ENCODE measurements at places on chromosomes 2 and 18.

GRCh38 chr18:7592305-7593071 is 25.4 kb downstream of the PTPRM start:
- DNase-seq = no peak

- DNase-seq = peak; percentile 13
Observed at GRCh38 chr18:9117980-9118841, 15.7 kb downstream of the NDUFV2 start.

DNA sequence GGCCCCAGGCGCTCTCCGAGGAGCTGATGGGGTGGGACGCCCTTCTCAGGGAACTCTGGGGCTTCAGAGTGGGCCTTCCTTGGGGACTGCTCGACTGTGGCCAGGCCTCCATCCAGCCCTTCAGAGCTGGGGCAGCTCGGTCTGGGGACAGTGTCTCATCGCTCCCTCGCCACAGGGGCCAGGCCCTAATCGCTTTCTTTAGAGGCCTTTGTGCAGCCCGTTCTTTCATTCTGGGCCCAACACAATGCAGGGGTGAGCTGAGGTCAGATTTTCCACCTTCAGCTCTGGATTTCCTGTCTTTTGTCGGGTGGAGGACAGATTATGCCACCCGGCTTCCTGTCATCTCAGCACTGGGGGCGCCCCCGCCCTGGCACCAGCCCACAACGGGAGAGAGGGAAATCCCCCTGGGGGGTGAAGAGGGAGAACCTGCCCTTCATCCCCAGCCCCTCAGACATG is 25.2 kb downstream of the MYCN start:
- no peak for DNase-seq

DNA sequence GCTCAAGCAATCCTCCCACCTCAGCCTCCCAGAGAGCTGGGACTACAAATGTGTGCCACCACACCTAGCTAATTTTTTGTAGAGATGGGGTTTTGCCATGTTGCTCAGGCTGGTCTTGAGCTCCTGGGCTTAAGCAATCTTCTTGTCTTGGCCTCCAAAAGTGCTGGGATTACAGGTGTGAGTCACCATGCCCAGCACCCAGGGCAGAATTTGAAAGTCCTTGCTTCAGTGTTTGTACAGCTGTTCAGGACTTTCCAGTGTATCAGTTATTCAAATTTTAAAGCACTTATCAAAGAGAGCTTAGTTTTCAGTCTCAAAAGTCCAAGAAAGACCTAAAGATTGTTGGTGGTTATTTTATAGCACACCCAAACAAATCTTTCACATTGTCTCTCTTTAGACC is 43.6 kb upstream of the VPS54 start:
- DNase-seq = no peak

- no peak for DNase-seq
Observed at GRCh38 chr2:225337183-225337582, 62.3 kb upstream of the NYAP2 start.

DNA sequence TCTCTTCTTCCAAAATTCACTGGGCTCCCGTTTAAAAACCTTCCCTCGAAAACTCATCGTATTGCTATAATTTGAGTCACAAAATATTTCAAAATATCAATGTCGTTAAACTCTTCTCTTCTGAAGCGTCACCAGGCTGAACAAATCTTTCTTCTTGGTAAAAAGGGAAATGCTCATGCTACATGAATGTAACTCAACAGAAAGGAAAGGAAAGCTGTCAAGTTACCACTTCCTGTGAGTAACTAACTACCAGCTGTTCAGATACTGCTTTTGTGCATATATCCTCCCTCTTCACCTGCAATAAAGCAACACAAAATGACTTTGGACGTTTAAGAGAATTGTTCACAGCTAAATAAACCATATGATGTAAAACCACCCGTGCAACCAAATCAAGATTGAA is 95.4 kb downstream of the DOCK10 start:
- DNase-seq = peak; percentile 28

GRCh38 chr2:187210726-187211125 is 237.3 kb downstream of the CALCRL start:
- DNase-seq = no peak

- DNase-seq = no peak
Observed at GRCh38 chr2:74417197-74417596, 4.2 kb downstream of the C2orf81 start.

- DNase-seq = no peak
Observed at GRCh38 chr2:101722864-101723263, 25.4 kb downstream of the MAP4K4 start.

DNA sequence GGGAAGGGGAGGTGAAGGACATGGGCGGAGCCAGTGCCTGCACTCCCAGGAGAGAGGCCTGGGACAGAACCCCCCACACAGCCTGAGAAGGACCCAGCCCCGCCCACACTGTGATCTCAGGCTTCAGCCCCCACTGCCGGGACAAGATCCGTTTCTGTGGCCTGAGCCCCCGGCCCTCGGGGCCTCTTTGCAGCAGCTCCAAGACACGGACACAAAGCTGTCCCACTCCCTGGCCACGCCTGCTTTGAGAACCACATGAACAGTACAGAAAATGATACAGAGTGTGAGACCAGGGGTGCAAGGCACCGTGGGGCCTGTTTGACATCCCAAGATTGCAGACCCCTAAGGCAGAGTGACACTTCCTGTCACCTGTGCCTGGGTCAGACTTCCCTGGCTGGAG is 74.5 kb downstream of the TWIST2 start:
- DNase-seq = no peak

DNA sequence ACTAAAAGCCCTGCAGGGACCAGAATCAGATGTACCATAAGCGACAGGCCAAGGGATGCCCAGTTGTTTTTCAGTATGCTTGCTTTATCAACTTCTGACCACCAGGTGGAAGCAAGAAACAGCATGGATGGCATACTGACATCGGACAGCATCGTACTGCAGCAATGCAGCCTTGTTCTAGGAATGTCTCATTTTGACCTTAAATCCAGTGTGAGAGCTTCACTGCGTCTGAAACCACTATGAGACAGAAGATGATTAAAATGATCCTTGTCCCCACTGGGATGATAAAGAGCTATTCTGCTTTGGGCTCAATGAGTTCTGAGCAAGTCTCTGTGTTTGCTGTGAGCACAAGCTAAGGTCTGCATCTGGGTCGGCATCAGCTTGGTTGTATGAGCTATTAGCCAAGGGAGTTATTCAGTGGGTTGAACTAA is 54.3 kb downstream of the CDK15 start:
- peak; percentile 78 for DNase-seq

DNA sequence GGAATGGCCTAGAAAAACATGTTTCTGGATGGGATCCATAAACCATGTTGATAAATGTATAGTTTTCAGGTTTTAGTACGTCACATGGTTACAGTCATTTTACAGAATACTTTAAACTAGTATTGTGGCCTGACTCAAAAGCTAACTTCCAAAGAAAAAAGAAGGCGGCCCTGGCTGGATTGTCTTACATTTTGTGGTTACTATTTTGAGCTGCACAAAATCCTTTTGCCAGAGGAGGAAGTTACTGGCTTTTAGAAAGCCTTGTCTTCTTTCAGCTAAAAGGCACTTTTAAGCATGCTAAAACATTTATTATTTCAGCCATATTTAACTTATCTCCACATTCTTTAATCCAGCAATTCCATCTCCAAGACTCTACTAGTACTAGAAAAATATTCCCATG is 227.9 kb downstream of the CDH2 start:
- no peak for DNase-seq

DNA sequence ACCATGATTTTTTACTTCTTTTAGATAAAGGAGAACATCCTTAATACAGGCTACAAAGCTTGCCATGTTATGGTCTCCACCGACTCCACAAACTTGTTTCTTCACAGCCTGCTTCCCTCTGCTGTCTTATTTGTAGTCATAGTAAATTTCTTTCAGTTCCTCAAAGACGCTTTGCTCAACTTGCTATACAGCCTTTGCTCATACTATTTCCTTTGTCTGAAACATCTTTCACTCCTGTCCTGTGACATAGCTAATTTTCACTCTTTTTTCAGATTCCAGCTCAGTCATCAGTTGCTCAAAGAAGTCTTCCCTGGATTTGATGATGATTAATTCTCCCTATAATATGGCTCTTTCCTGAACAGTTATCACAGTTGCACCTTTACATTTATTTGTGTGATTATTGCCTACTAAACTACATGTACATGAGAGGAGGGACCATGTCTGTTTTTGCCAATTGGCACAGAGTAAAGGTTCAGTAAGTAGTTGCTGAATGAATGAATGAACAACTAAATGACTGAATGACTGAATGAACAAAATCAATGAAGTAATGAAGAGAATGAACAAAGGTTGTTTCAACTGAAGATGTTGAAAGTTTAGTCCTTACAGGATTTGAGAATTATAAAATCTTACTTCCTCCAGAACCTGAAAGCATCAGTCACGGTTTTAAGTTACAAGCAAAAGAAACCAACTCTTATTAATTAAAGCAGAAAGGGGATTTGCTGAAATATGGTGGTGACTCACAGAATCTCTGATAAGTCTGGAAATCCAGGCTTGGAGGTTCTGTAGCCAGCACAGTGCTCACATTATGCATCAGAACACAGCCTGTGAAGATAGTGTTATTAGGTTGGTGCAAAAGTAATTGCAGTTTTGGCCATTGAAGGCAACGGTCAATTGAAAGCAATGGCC is 186.4 kb upstream of the FAM98A start:
- peak; percentile 55 for DNase-seq

DNA sequence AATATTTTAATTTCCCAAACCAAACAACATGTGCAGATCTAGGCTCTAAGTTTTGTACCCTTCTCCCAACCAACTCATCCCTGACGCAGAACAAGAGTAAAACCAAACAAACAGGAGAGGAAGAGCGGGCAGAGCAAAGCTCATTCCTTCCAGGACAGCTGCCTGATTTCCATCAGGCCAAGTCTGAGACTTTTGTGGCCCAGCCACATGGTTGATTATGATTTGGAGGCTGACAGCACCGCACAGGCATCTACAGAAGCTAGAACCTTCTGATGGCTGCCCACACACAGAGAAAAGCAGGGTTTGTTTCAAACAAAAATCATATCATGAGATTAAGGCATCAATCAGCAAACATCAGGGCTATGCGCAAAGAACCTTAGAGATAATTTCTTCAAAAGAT is 262.6 kb downstream of the TNS1 start:
- DNase-seq = no peak

GRCh38 chr2:154392256-154392655 is 306.2 kb upstream of the KCNJ3 start:
- DNase-seq = peak; percentile 6

- no peak for DNase-seq
Observed at GRCh38 chr2:144849612-144850011, 329.7 kb upstream of the ZEB2 start.

DNA sequence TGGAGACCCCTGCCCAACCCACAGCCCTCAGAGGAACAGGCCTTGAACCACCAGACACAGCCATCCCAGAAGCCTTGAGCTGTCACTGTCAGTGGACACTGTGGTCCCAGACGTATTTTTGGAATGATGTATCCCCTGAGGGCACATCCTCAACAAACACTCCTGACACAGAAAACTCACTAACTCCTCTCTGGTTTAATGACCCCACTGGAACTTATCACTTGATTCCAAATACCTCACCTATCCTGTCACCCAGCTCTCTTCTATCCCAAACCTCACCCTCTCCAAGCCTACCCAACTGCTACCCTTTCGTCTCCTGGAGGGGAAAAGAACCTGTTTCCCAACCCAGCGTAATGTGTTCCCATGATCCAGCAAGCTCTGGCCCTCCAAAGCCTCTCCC is 111.6 kb downstream of the MREG start:
- no peak for DNase-seq

DNA sequence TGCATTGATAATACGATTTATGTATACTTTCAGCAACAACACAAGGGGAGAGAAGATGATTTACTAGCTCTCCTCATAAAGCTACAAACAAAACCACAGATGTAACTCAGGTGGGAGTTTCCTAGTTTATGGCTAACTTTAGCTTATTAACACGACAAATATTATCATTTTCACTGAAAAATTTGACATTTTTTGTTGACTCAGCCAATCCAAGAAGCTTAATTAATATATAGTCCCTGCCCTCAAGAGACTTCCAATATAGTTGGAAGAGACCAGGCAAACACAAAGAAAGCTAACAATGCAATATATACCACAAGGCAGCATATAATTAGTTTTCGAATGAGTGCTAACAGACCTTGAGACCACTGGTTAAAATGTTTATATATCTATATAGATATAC is 775 bp downstream of the WDR12 start:
- no peak for DNase-seq

- DNase-seq = no peak
Observed at GRCh38 chr2:17051538-17051937, 385.9 kb upstream of the CYRIA start.

GRCh38 chr18:58194028-58194427 is 150.0 kb downstream of the NEDD4L start:
- no peak for DNase-seq

DNA sequence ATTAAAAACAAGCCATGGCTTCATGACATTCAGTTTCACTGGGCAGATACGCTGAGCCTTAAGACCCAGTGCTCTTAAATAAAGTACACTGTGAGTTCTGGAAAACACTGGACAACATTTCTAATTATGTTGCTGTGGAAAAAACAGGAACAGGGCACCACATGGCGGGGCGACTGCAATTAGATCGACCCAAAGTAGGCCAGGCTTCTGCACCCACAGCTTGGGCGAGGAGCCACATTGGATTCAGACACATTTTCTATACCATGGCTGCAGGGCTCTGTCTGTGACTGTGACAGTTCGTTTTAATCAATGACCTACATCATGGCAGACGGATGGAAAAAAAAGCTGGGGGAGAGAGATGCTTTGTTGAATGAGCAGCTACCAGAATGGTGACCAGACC is 227.2 kb upstream of the HS6ST1 start:
- DNase-seq = no peak

GRCh38 chr2:236970656-236971010 is 115.1 kb upstream of the COPS8 start:
- DNase-seq = no peak

- no peak for DNase-seq
Observed at GRCh38 chr2:10435820-10436204, 12.3 kb downstream of the ODC1 start.

GRCh38 chr2:120536141-120536540 is 190.2 kb downstream of the INHBB start:
- no peak for DNase-seq

DNA sequence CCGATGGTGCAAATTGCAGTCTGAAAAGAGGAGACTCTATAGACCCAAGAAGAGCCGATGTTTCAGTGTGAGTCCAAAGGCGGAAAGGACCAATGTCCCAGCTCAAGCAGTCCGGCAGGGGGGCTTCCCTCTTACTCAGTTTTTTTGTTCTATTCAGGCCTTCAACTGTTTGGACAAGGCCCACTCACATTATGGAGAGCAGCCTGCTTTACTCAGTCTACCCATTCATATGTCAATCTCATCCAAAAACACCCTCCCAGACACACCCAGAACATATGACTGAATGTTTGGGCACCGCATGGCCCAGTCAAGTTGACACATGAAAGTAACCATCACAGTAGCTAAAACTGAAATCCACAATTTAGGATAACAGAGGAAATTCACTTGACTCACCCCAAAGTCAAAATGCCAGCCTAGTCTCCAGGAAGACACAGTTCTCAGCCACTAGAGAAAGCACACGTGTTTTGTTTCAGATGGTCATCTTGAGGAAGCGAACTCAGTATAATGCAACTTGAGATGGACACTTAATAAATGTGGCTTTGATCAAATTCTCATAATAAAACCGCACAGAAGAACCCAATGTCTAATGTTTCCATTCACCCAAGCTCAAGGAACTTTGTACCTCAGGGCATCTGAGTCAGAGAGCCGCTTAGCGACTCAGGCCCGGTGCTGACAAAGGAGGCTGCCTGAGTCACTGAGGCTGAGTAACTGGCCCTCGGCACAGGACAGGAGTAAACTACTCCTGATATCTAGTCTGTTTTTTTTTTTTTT is 2.4 kb downstream of the FHL2 start:
- no peak for DNase-seq

Measured in GM13977 (cell line).